DMS53 (cell line): ENCODE measurements at places on chromosomes 1 and 21.
A peak's percentile ranks its signal among the peaks of the same experiment; 100 is the strongest.

GRCh38 chr1:230641900-230642262, 400 bp upstream of the COG2 start:
- no peak for DNase-seq

- DNase-seq = no peak
These were observed 231.6 kb downstream of the NRIP1 start for GRCh38 chr21:14833241-14833640.

DNA sequence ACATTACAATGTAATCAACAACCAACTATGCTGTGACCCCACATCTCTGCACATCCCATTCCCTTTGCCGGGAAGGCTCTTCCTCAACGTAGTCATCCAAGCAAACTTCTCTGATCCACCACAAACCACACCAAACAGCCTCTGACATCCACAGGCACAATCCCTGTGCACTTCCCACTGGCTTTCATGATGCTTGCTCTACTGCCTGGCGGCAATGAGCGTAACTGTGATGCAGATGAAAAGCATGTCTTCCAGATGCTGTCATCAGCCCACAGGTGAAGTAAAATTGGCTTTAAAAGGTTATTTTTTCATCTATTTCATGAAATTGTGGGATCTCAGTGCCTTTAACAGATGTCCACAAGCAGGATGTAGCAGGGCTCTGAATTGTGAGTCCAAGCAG, 635.2 kb downstream of the SMYD3 start:
- no peak for DNase-seq

- DNase-seq = peak; percentile 27
These were observed 19.7 kb upstream of the ABCG1 start for GRCh38 chr21:42198929-42199867.

GRCh38 chr1:84853741-84854721, 39.0 kb downstream of the LPAR3 start:
- peak; percentile 89 for DNase-seq

DNA sequence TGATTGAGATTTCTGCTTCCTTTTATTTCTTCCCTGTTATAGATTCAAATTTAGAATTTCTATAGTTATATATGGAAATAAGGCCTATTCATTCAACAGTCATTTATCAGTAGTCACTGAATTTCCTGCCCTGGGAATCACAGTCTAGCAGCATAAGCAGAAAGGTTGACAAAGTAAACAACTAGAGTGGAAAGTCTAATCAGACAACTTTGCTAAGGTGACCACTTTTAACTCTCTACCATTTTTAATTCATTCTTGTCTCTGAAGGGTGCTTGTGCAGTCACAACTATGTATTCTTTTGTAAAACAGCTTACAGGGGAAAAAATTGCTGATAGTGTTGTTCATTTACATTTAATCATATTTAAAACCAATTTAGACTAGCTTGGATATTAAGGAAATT, 66.1 kb upstream of the PLA2G4A start:
- DNase-seq = peak; percentile 33

DNA sequence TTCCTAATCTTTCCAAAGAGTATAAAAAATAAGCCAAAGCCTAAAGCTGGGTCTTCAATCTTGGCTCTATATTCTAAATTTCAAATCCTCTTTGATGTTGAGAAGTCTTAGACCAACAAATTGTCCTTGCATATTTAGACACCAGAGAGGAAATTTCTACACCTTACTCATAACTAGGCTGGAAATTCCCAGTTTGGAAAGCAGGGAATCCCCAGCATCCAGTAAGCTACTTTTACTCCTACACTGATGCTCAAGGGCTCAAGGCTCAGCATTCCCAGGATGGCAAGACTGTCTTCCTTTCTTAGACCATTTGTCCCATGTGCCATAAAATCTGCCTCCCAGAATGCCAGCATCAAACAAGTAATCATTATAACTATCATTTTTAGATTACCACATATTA, 28.3 kb downstream of the PRDX6 start:
- no peak for DNase-seq

- DNase-seq = no peak
These were observed 156.9 kb upstream of the DPYD start for GRCh38 chr1:98077691-98078090.

- no peak for DNase-seq
These were observed 427.5 kb downstream of the NPHP4 start for GRCh38 chr1:5564578-5565257.

DNA sequence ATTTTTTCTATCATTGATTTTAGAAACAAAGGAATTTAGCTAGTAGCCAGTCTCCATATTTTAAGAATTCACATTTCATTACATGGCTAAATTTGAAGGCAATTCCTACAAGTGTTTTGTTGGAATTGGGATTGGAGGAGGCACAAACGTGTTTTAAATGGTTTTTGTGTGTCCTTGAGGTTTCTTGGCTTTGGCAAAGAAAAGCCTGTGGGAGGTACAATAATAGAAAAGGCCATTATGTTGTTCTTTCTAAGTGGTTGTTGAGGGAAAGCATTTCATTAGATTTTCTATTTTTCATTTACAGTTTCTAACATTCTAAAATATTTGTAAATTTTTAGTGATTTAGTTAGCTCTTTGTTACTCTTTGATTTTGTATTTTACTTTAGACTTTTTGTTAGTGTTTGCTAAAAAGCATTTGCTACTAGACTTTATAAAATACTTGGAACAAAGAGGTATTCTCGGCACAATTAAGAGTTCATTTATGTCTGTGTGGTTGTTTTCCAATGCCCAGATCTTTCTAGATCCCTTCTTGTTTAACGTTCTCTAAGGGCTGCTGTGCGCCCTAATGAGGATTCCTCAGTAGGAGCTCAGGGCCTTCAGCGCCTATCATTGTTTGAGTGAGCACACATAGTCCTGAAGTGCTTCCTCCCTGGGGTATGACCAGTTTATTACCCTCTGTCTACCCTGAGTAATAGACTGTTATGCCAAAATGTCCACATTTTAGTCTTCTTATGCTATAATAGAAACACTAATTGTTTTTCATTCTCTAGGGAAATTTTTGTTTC, 70.0 kb upstream of the KIAA1614 start:
- peak; percentile 36 for DNase-seq

DNA sequence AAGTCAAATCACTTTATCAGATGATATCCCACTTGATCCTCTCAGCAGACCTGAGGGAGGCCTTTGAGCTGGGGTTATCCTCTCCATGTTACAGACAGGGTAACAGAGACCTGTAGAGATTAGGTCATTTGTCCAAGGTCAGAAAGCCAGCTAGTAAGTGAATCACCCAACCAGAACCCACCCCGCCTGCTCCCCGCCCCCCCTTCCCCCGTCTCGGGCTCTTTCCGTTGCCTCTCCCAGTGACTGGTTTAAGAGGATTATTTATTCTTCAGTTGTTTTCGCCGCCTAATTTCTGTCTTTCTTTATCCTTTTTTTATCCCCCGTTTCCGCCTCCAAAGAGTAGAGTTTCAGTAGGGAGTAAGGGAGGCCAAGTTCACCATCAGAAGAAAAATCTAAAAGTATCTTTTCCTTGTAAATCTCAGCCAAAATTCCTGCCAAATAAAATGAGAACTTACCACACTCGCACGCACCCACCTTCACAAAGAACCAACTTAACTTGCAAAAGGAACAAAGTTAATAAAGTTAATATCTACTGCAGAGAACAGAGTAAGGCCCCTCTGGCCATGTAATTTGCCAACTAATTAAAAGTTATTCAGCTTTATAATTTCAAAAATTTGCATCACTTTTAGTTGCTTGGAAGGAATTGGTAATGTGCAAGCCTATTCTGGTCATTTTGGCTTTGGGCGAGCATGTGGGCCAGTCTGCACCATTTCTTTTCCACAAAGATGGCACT, 76.8 kb upstream of the TRABD2B start:
- no peak for DNase-seq
